ENCODE measurements at places on chromosomes 1 and 21.

DNA sequence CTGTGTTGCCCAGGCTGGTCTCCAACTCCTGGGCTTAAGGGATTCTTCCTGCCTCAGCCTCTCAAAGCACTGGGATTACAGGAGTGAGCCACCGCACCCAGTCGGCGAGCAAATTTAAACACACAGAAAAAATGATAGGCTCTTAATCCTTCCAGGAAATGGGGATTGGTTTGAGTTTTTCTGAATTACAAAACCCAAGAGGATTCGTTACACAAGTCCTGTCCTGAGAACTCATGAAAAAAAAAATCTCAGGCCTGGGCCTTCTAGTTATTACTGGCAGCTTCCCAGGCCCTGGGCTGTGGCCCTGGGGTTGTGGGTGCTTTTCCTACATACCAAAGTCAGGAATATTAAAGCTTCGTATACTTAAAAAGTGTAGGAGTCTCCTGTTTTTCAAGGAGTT, 6.3 kb upstream of the IFNGR2 start:
- DNase-seq: no peak

GRCh38 chr1:61300899-61301298, 218.5 kb downstream of the NFIA start:
- DNase-seq: no peak

- no peak for DNase-seq
These were observed 35.3 kb upstream of the NFIA start for GRCh38 chr1:61047061-61047460.

GRCh38 chr1:43779805-43780403, 72.6 kb downstream of the ST3GAL3 start:
- no peak for DNase-seq

GRCh38 chr1:192477630-192478029, 97.9 kb upstream of the RGS1 start:
- DNase-seq: no peak

- no peak for DNase-seq
These were observed 100.7 kb upstream of the OLFM3 start for GRCh38 chr1:102097451-102097850.

DNA sequence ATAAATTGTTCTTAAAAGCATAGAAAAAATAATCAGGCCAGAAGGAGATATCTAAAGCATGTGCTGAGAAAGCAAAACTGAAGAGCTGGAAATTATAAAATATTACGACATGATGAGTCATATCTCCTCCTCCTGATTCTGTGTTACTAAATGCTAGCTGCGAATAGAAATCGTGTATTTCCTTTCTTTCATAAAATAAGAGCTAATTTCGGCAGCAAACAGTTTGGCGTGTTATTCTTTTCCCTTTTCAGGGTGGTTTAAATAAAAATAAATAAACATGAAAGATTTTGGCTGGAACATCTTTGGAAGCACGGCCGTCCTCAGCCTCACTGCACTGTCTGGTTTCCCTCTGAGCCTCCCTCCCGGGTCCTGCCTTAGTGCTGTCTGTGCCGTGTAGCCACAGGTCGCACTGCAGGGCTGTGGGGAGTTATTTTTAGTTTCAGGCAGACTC, 56.0 kb downstream of the ADARB1 start:
- peak; percentile 54 for DNase-seq

- no peak for DNase-seq
These were observed 1.7 kb downstream of the C1QB start for GRCh38 chr1:22654692-22655091.

DNA sequence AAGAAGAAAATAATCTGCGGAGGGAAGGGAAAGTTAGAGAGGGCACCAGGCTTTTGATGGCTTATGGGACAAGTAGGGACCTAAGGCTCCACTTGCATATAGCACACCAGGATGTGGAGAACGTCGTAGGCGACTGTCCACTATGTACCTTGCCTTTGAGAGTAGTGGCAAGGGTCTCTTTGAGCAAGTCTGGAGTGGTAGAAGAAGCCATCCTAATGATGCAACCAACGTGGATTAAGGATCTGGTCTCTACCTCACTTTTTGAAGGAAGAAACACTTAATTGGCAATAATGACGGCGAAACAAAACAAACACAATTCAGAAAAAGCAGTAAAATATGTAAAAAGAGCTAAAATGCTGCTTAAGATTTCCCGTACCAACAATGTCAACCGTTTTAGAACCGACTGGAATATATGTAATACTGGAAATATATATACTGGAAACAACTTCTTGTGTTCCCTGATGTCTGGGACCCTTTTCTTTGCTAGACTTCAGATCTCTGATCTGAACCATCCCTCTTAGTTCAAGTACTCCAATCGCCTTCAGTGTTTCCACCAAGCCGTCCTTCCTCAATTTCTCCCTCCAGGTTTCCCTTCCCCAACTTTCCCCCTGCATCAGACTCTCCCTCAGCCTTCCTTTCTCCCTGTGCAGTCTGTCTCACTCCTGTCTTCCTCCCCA, 821 bp upstream of the KHDRBS1 start:
- no peak for DNase-seq

DNA sequence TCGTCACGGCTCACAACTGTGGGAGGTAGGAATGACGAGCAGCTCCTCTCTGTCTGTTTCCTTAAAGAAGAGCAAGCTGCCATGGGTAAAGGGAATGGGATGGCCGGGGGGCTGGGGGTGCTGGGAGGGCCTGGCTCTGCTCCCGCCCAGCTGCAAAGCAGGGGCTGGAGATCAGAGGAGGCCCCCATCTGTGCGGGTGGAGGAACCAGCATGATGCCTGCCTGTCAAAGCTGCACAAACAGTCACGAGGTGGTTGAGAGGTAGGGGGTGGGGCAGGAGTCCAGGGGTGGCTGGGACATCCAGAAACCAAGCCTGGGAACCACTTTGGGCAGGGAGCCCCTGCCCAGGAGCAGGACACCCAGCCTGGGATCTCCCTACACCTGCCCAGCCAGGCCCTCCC, 12.6 kb downstream of the SLC41A1 start:
- DNase-seq: no peak

DNA sequence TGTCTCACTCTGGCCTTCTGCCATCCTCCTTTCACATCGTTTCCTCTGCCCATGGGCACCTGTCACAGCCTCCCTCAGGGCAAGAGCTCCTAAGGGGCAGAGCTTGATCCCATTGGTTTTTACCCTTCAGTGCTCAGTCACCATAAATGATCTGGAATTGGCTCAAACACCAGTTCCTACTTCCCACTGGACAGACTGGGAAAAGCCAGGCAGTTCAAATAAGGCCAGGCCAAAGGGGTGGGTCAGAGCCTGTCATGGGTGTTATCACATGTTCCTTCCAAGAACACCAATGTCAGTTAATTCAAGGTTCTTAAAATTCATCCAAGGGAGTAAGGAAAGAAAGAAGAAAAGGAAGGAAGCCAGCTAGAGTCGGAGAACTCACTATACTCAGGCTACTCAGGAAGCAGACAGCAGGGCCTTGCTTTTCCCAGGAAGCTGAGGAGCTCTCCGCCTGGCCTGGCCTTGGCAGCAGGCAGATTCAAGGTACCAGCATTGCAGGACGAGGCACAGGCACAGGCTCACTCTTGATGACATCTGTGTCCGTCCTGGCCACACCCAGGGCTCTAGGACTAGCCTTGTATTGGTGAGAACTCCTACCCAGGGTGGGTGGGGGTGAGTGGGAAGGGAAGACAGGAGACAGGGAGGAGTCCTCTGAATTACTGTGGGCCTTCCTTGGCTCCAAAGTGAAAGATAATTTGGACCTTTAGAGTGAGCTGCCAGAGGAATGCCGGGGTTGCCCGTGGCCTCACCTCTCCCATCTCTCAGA, 32.2 kb upstream of the ARTN start:
- DNase-seq: no peak

- DNase-seq: no peak
These were observed 58.9 kb downstream of the OLFML3 start for GRCh38 chr1:114037962-114038816.

- no peak for DNase-seq
These were observed 3.7 kb upstream of the RHEX start for GRCh38 chr1:206049293-206049692.

GRCh38 chr1:245546875-245547274, 392.1 kb downstream of the KIF26B start:
- no peak for DNase-seq

GRCh38 chr1:157195521-157196244, 57.5 kb upstream of the ETV3 start:
- no peak for DNase-seq

GRCh38 chr1:8987881-8988617, 38.2 kb downstream of the SLC2A7 start:
- DNase-seq: no peak

GRCh38 chr1:206128196-206128595, 11.0 kb upstream of the AVPR1B start:
- no peak for DNase-seq
